ENCODE measurements at places on chromosomes 16 and 17.

DNA sequence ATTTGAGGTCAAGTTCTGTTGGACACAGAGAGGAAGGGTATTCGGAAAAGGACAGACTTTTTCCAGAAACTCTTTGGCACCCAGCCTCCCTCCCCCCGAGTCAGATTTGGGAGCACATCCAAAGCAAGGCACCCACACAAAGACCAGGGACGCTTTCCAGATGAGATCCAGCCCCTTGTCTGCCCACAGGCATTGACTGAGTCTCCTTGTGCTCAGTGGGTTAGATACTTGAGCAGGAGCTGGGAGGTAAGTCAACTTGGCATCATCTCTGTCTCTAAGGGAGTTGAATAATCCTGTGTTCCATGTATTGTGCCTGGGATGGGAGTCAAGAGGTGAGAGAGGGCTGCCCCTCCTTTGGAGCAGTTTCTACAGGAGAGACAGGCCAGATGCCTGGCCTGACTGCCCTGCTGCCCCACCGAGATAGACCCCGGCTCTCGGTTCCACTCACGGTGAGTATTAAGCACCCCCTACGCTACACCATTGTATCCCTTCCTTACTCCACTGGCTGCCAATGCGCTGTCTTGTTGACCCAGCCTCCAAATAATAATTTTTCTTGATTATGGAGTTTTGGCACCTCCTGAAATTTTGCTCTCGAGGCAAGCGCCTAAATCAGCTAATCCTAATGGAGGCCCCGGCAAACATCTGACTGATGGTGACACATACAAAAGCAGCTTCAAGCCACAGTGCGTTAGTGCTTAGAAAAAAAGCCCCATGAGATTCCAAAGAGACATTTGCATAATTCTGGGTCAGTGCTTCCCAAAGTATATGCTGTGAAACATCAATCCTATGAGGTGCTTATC lies 29.6 kb upstream of the MAP3K14 start:
- DNase-seq = no peak

GRCh38 chr16:57938484-57938883 lies 32.4 kb downstream of the CNGB1 start:
- no peak for DNase-seq

- DNase-seq = no peak
Measured at GRCh38 chr17:33112763-33113162, 121.1 kb downstream of the SPACA3 start.

- DNase-seq = no peak
Measured at GRCh38 chr16:5036228-5037156, 2.8 kb upstream of the NAGPA start.

DNA sequence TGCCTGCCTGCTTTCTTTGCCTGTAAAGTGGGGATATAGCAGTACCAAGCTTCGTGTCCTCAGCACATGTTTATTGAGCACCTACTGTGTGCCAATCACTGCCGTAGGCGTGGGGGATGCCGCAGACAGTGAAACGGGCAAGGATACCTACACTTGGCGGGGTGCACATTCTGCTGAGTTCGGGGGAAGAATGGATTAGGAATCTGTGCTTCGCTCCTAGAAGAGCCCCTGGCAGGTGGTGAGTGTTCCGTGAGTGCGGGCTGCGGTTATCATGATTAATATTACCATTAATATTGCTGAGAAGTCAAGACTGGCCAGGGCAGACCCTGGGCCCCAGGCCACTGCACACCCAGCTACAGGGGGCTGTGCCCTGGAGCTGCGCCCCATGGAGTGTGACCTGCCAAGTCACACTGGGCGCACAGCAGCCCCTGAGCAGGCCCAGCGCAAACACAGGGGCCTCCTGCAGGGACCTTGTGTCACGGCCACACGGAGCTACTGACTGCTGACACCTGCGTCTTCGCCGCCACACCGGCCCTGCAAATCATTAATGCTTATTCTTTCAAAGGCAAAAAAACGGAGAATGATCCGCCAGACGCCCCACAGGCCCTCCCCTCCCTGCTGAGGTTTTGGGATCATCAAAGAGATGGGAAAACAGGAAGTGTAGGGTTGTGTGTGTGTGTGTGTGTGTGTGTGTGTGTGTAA lies 213.4 kb upstream of the GSE1 start:
- DNase-seq = no peak

DNA sequence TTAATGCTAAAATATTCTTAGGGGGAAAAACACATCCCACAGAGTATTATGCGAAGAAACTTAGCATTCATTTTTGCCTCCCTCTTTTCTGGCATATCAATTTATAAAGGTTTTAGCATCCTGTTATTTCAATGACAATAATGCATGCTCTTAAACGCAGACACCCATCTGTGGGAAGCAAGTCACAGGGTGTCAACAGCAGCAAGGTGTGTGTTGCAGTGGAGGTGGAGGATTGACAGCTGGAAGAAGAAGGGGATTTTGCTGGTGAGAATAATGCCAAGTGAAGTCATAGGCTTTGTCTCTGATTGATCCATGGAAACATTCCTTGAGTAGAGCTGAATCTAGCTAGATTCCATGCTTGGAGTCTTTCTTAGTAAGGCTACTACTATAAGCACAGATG lies 498.1 kb downstream of the NPIPA7 start:
- DNase-seq = no peak

GRCh38 chr17:70099294-70099693 lies 24.3 kb downstream of the KCNJ16 start:
- no peak for DNase-seq

- DNase-seq = no peak
Measured at GRCh38 chr16:85418978-85419491, 194.1 kb upstream of the GSE1 start.

DNA sequence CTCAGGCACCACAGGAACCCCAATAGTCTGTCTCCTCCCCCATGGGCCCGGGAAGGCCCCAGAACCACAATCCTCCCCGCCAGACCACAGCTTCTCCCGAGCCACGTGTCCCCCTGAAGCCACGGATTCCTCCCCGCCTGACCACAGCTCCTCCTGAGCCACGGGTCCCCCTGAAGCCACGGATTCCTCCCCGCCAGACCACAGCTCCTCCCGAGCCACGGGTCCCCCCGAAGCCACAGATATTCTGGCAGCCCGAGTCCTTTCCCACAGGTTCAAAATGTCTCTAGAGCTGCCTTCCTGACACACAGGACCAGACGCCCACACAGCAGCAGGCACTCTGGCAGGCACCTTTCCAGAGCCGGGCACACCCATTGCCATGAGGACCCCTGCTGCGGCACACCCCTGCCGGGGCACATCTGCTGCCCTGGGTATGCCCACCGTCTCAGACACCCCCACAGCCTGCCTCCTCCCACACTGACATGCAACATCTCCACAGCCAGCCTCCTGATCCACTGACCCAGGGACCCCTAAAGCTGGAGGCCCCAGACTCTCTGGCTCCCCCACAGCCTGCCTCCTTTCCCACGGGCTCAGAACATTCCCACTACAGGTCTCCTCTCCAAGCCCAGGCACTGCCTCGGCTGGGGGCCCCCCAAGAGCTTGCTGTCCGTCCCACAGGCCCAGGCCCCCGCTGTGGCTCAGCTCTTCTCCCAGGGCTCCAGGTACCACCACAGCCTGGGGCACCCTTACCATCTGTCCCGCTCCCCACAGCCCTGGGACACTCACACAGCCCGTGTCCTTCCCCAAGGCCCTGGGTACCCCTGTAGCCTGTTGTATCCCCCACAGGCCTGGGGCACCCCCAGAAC lies 2.2 kb downstream of the KIAA0753 start:
- DNase-seq = no peak

DNA sequence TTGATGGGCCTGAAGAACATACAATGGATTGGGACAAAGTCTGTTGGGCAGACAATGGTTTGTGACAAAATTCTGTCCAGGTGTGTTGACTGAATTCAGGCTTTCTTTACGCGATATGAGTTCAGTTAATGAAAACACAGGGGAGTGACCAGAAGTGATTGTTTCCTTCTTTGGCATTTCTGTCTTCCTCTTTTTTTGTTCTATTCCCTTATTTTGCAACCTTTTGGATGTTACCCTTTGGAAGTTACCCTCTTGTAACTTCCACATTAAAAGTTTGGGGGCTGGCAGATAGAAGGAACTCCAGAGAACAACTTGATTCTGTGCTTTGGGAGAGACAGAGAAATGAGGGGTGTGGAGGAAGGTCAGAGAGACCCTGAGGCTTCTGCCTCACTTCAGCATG lies 126.7 kb downstream of the PITPNC1 start:
- DNase-seq = no peak

GRCh38 chr17:47317119-47317518 lies 6.6 kb upstream of the EFCAB13 start:
- no peak for DNase-seq

- no peak for DNase-seq
Measured at GRCh38 chr16:23114131-23114904, 34.9 kb downstream of the USP31 start.

DNA sequence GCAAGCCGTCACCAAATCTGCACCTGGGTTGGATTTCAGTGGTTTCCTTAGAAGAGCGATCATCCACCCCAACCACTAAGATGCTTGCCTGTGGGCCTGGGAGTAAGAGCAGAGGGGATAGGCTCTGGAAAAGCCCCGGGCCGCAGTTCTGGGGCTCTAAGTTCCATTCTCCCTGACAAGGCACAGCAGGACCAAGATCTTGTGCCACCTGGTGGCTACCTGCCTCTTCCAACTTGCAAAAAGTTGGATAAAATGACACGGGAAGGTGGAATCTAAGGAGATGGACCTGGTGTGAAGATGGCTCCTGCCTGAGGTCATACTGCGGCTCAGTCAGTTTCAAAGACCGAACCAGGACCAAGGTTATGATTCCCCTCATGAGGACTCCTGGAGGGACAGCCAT lies 42.3 kb downstream of the ABCC12 start:
- DNase-seq = no peak

DNA sequence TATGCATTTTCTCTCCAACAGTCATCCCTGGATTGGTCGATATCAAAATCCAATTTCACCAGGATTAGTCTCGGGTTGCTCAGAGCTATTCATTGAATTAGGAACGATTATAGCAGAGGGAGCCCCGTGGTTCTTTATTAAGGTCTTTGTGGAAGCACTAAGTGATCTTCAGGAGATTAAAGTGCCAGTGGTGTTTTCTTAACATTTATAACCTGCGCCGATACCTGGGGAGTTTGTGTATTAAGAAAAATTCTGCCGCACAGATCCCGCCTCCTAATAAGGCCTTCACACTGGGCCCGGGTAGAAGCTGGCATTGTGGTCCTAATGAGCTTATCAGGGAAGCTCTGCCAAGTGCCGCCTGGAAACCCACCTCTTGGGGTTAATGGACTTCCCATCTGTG lies 238.7 kb downstream of the RBFOX1 start:
- no peak for DNase-seq
